WERI-Rb-1 (cell line): ENCODE measurements at places on chromosomes 3 and 15.
A peak's percentile ranks its signal among the peaks of the same experiment; 100 is the strongest.

GRCh38 chr3:148938306-148938705, 53.0 kb upstream of the GYG1 start:
- DNase-seq = no peak

- no peak for DNase-seq
Measured at GRCh38 chr3:9864200-9864927, 15.7 kb downstream of the CIDEC start.

- no peak for DNase-seq
Measured at GRCh38 chr3:98532709-98533571, 1.2 kb downstream of the GPR15 start.

GRCh38 chr3:4804161-4805058, 174.8 kb upstream of the BHLHE40 start:
- DNase-seq = no peak

DNA sequence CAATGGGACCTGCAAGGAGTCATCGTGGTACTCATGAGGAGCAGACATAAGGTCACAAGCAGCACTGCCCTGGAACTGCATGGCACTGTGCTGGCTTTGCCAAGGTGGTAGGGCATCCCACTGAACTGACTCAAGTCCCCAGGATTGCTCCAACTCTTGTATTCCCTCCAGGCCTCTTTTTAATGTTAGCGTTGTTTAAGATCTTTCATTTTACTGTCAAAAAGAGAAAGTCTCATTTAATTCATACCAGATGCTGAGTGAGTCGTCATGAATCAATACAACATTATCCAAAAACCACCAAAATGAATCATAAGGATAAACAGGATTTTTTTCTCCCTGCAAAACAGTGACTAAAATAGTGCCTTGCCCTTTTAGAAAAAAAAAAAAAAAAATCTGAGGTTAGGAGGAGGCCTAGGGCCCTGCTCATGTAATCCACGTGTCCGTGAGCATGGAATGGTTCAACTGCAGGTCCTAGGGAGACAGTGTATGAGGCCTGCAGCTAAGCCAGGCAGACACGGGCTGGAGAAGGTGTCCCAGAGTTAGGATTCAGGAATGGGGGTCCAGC, 36.7 kb upstream of the BLM start:
- no peak for DNase-seq

DNA sequence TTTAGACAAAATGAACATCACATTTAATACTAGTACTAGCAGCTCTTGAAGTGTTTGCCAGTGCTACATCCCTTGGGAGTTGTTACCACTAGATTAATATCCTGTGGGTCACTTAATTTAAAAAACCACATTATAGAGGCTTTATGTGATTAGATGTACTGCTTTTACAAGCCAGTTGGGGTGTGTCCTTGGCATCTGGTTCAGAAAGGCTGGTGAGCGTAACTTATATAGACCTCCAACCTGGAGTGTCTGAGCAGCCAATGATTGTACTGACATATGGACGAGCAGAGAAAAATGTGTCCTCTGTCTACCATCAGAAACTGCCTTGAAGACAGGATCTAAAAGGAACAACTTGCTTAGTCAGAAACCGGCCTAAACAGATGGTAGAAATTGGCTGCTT, 306.2 kb upstream of the ATP11B start:
- DNase-seq = no peak

DNA sequence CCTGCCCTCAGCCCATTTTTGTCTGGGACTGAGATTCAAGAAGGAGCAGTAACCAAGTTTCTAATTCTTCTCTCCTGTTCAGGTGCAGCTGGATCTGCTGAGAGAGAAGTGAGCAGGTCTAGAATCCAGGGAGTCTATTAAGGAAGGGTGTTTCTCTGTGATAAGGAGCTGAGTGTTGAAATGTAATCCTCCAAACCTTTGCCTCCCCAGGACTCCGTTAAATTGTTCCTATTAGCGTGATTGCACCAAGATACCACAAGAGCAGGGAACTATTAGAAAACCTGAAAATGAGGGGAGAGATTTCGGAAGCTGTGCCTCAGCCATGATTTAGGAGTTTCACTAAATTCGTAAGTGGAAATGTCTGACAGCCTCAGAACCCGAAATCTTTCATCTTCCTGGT, 192.6 kb downstream of the EBLN2 start:
- DNase-seq = no peak

GRCh38 chr15:96247621-96248305, 82.7 kb upstream of the NR2F2 start:
- no peak for DNase-seq

DNA sequence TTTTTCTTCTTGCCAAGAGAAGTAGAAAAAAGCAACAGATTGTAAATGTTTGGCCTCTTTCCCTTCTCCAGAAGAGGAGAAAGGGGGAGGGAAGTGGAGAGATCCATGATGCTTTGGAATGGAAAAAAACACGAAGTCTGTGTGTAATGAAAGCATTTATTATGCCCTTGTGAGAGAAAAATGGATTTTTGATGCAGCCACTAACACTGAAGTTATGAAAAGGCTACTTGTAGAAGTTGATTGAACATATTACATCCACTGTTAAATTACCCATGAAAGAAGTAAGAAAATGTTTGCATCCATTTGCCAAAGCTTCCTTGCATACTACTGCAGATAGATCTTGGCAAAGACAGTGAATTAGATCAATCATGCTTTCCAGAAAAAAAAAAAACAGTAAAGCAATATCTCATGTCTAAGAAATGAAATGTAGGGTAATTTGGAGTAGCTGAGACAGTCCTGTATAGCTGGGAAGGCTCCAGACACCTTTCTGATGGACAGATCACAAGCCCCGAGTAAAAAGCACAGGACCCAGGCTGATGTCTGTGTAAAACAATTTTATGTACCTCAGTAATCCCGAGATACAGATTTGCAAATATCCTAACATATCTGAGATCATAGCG, 295.5 kb downstream of the PLOD2 start:
- no peak for DNase-seq

GRCh38 chr3:74009961-74010844, 385.5 kb upstream of the PDZRN3 start:
- no peak for DNase-seq

DNA sequence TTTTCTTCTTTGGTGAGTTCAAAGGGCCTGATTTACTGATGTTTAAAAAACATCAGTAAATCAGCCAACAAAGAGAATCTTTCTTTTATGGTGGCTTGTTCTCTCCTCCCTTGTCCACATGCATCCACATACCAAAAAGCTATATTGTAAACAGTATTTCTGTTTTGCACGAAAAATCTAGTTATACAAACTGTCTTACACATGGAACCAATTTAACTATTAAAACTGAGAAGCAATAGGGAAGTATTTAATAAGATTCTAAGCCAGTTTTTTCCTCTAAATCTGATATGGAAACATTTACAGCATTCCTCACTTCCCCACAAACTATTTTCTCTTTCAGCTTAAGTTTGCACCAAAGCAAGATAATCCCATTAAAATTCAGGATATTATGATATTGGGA, 110.8 kb upstream of the ICE2 start:
- no peak for DNase-seq

GRCh38 chr3:146162561-146162960, 1.6 kb upstream of the PLOD2 start:
- no peak for DNase-seq

GRCh38 chr3:11435440-11436165, 163.4 kb downstream of the ATG7 start:
- DNase-seq = no peak

DNA sequence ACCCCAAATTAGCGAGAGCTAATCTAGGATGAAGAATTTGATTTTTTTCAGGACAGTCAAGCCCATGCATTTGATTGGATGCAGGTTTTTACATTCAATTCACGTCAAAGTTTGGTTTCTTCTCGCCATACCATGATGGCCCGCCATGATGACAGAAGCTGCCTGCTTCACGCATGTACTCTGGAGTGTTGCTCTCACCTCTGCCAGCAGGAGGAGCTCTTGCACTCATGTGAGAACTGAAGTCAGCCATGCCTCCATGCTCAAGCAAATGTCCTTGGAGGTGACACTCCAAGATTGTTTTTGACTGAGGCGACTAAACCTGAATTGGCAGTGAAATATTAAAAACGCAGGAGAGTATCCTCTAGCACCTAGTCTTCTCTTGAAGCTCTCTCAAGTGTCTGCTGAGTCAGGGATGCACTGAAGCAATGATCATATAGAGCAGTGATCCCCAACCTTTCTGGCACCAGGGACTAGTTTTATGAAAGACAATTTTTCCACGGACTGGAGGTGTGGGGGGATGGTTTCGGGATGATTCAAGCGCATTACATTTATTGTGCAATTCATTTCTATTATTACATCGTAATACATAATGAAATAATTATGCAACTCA, 120.9 kb downstream of the SAMMSON start:
- peak; percentile 79 for DNase-seq

- no peak for DNase-seq
Measured at GRCh38 chr15:56608140-56608778, 125.0 kb downstream of the ZNF280D start.

DNA sequence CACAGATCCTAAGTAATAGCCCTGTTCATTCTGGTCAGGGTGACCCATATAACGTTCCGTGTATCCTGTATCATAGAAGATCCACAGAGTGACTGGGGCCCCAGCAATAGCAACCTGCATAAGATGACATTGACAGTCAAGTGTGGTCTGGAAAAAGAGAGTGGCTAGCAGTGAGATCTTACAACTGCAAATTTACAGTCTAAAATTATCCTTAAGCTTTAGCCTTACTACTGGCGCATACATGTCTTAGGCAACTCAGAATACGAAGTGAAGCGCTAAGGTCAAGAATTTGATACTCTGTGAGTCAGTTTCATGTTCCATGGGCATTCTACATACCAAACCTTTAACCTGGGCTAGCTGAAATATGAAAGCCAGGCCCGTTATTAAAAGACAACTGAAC, 29.2 kb upstream of the IGDCC4 start:
- DNase-seq = no peak

DNA sequence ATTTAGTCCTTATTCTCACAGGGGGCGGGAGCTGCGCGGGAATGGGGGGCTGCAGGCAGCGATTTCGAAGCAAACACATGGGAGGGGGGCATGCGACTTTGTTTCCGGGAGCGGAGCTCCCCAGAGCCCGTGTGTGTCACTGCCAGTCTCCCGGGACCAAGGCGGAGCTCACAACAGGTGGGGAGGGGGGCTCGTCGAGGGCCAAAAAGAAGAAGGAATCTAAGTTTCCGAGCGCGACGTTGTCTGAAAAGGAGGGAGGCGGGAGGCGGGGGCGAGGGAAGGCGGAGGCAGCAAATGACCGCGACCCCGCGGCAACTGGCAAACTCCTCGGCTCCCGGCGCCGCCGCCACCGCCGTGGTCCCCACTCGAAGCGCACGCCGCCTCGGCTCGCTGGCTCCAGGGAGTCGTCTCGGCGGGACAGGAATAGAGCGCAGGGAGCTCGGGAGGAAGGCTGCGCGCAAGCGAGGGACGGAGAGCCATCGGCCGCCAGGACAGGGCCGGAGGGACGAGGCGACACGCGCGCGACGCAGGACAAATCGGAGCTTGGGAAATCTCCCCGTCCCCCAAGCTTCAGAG, 1.4 kb downstream of the FOXP1 start:
- peak; percentile 29 for DNase-seq

GRCh38 chr15:39491886-39492490, 88.9 kb upstream of the THBS1 start:
- DNase-seq = no peak

DNA sequence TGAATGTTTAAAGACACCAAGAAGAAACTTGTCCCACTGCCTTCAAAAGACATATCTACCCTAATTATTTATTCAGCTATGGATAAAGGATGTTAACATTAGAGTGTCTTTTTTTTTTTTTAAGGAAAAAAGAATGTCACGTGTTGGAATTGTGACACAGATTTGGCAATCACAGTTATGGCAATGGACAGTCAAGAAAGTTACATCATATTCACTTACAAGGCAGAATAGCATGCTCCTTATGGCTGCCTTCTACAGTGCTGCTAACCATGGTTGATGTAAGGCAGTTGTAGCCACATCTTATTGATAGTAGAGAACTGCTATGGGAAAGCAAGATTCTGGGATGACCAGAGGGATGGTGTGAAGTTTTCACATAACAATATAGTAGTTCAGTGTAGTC, 128.8 kb upstream of the ZBTB20 start:
- no peak for DNase-seq

DNA sequence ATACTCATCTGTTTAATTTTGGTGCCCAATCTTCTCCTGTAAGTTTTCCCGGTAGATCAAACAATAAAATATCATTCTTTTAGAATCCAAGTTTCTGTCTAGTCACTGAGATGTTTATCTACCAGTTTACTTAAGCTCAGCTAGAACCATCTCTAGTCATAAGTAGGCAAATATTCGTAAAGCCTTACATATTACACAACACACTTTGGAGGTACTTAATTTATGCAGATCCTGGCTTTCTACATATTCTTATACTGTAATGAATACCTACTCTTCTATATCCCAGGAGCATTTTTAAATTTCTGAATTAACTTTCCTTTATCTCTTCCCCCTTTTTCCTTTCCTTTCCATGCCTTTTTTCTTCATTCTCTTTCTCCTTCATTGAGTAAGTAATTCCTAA, 185.9 kb upstream of the ZBTB20 start:
- no peak for DNase-seq

- no peak for DNase-seq
Measured at GRCh38 chr3:87975716-87976115, 83.1 kb downstream of the CGGBP1 start.

GRCh38 chr3:197881270-197881969, 68.6 kb upstream of the RPL35A start:
- DNase-seq = no peak

GRCh38 chr15:94970802-94971201, 739.4 kb downstream of the MCTP2 start:
- no peak for DNase-seq

DNA sequence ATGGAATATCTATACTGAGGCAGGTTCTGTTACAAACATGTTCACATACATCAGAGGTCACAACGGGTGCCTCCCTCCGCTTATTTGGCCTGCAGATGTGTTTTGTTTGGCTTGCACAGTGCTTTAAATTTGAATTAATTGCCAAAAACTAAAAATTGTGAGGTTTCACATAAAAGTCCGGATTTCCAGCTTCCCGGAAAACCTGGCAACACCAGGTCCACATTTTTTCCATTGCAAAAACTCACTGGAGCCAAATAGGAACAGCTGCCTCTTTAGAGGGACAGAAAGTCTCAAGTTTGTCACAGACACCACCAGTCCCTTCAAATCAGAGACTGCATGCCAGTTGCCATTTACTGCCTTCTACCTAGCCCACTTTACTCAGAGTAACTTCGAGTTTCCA, 205.9 kb upstream of the MDFIC2 start:
- DNase-seq = no peak

GRCh38 chr3:124780356-124780755, 50.1 kb downstream of the UMPS start:
- no peak for DNase-seq

GRCh38 chr3:13564751-13565560, 16.0 kb downstream of the FBLN2 start:
- DNase-seq = no peak
